ENCODE measurements at places on chromosomes 12 and 14.

DNA sequence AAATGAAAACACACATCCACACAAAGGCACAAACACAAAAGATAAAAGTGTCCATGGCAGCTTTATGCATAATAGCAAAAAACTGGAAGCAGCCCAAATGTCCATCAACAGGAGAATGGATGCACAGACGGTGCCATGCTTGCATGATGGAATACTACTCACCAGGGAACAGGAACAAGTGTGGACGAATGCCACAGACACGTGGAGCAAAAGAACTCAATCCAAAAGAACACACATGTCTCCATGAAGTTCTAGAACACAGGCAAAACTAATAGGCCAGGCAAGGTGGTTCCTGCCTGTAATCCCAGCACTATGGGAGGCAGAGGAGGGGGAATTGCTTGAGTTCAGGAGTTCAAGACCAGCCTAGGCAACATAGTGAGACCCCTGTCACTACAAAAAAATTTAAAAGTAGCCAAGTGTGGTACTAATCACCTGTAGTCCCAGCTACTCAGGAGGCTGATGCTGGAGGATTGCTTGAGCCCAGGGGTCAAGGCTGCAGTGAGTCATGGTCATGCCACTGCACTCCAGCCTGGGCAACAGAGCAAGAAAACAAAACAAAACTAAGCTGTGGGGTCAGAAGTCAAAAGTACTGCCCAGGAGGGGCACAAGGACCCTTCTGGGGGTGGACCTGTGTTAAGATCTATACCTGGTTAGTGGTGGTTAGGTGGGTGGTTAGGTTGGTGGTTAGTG, 7.3 kb upstream of the TMEM119 start:
- DNase-seq: no peak

GRCh38 chr14:104138098-104138717, at the start of gene KIF26A:
Gene KIF26A (plus strand): TSS chr14:104138587. CDS start chr14:104138723, 136 bp downstream.
- peak; percentile 71 for DNase-seq

DNA sequence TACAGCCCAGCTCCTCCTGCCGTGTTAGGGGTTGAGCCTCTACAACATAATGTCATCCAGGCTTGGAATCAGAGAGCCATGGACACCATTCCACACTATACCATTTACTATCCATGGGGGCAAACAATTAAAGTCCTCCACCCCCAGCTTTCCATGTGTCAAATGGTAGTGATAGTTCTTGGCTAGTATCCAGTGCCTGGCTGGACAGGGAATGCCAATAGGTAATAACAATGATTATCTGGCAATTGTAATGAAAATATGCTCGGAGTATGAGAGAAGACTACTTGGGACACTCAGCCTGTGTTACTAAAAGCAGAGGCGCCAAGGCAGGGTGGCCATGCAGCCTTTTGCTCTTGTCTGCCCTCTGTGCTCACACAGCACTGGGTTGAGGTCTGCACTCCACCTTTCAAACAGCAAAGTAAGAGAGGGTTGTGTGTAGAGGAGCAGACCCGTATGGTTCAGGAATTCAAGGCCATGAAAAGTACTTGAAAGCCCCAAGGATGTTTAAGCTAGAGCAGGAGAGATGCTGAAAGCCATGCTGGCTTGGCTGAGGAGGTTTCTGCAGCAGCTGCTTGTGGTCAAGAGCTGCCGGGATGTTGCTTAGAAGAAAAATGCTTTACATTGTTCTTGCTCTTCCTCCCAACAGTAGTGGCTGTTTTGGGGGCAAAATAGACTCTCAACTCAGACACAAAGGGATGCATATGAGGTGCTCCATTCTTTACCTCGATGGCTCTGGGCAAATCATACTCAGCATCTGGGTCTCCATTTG, 10.6 kb downstream of the SERPINA3 start:
- no peak for DNase-seq

- DNase-seq: no peak
Observed at GRCh38 chr12:25625146-25625545, 72.1 kb upstream of the LMNTD1 start.

- no peak for DNase-seq
Observed at GRCh38 chr12:111457071-111457470, 51.3 kb downstream of the SH2B3 start.

- no peak for DNase-seq
Observed at GRCh38 chr12:65275627-65276026, 2.9 kb upstream of the MSRB3 start.

DNA sequence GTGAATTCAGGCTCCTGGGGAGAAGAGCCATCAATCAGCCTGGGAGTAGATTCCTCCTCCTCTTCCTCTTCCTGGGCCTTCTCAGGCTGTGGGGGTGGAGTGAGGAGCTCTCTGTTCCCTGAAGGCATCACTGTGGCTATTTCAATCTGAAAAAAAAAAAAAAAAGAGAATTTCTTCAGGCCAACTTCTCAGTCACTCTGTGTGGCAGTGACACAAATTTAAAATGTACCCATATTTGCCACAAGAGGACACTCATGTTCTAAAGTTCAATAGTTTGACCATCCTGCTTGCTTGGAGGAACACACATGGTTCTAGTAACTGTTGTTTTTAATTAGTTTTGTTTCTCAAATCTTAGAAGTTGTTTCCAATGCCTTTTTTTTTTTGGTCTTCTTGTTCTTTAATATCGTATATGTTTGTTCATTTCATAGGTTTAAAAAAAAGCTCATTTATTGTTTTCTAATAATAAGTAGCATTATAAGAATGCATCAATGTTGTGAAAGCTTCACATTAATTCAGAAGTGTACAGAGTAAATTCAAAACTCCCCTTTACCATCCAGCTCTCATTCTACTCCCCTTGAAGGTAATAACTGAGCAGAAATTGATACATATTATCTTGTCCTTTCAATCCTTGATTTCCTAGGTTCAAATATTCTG, 23.3 kb upstream of the CCER1 start:
- DNase-seq: no peak

- DNase-seq: no peak
Observed at GRCh38 chr14:51368721-51369163, 128.7 kb downstream of the TMX1 start.

- DNase-seq: no peak
Observed at GRCh38 chr12:64039281-64039871, 182.7 kb downstream of the KICS2 start.

GRCh38 chr12:51020448-51021182, 5.6 kb downstream of the SLC11A2 start:
- DNase-seq: no peak

All from endothelial cell (in vitro differentiated cells).